ENCODE measurements at places on chromosomes 7 and 10.

DNA sequence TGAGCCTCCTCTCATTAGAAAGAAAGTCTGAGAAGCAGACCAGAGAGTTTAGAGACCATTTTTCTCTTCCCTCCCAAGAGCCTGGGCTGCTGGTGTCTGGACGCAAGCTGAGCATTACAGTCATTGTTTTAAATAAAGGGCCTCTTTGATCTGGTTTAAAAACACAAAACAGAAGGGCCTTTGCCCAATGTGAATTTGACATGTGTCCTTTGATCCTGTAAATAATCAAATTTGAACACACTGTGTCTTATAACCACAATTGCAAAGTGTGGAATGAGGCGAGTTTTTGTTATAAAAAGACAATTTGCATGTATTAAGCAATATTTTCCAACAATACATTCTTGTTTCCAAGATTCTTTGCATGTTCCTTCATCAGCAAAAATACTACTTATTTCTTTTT lies 158.5 kb downstream of the C7orf25 start:
- DNase-seq: no peak

- no peak for DNase-seq
Observed at GRCh38 chr7:46909601-46910051, 672.3 kb downstream of the TNS3 start.

- DNase-seq: peak; percentile 46
Observed at GRCh38 chr7:82442492-82443035, 1.0 kb downstream of the CACNA2D1 start.

DNA sequence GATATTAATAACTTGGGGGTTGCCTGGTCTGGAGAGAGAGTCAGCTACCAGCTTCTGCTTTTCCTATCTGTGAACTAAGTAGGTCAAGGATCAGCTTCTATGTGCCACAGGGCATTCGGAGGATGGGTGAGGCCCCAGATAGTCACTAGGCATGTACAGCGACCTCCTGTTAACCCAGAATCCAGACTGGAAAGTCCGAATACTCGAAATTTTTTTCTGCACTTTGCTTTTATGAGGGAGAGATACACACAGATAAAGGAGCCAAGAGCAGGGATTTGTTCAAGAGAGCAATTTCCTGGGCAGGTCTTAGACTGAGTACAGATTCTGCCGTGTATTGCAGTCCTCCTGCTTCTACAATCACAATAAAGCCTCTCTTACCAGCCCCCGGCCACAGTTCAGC lies 54.2 kb downstream of the EMX2 start:
- DNase-seq: no peak

- DNase-seq: no peak
Observed at GRCh38 chr7:123372368-123372767, 162.0 kb downstream of the IQUB start.

DNA sequence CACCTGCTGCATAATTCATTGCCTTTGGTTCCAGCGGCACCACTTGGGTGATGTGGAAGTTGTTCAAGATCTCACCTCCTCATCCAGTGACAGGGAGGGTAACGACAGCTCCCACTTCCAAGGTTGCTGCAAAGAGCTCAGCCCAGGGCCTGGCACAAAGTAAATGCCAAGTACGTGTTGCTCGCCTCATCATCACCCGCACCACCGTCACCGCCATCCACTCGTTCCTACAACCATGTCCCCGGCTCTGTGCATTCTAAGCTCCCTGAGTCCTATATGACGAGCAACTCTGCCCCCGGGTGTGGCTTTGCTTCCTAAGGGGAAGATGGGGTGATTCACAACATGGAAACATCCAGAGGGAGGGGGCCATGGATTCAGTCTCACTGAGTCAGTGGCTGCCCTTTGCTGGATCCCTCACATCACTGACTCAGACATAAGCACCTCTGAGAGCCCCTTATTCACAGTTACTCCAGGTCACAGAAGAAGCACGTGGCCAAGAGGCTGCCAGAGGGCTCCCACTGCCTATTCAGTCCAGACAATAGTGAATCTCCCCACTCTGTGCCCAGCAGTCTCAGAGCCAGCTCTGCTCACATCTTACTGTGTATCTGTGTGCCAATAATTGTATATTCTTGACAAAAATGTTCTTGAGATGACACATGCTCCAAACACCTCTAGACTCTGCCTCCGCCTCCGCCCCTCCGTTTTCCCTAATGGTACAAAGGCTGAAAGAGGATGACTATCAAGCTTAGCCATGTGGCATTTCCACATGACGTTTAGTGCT lies 159.1 kb downstream of the GFRA1 start:
- no peak for DNase-seq

Measured in SJCRH30 (cell line).